ENCODE measurements at places on chromosomes 13 and 19.
A peak's percentile ranks its signal among the peaks of the same experiment; 100 is the strongest.

DNA sequence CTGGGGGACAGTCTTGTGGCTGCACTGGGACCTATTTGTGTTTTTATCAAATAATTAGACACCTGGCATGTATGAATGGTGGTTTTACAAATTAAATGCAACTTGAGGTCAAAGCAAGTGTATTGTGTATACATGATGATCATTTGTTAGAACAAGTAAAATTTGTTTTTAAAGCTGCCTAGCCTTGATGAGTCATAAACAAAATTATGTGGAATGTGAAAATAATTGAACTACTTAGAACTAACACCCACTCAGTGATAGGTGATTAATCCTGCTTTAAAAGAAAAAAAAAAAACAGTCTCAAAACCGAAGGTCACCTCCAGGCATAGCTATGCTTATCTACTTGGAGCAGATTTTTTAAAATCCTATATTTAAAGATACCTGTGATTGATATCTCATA lies 770.3 kb upstream of the SLITRK5 start:
- DNase-seq: no peak

DNA sequence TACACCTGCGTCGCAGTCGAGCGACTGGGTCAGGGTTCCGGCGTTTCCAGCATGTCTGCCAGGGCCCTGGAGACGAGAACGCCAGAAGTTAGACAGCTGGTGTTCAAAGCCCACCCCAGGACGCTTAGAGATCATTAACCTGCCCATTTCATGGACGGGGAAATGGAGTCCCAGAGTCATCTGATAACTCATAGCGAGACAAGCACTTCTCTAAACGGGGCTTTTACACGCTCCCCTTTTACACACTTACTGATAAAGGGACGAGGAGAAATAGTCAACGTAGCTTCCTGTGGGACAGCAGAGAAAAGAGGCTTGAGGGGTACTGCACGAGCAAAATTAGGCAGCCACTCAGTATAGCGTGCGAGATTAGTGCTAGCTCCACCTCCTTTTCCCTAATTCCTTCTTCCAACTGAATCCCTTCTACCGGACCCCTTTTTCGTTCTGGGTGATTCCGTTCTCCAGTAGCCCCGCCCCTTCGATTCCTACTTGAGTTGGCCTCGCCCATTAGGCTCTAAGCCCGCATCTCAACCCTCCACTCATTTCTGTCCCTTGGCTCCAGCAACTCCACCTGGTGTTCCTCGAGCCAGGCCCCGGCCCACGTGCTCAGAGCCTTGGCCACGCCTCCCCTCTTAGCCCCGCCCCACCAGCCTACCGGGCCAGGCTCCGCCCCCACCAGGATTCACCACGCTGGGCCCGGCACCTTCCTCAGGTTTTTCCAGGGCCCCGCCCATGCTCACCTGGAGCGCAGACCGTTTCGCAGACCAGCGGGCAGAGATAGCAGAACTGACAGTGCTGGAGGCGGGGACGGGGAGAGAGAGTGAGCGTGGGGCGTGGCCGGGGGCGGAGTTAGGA lies 3.7 kb downstream of the HRC start:
- DNase-seq: no peak

DNA sequence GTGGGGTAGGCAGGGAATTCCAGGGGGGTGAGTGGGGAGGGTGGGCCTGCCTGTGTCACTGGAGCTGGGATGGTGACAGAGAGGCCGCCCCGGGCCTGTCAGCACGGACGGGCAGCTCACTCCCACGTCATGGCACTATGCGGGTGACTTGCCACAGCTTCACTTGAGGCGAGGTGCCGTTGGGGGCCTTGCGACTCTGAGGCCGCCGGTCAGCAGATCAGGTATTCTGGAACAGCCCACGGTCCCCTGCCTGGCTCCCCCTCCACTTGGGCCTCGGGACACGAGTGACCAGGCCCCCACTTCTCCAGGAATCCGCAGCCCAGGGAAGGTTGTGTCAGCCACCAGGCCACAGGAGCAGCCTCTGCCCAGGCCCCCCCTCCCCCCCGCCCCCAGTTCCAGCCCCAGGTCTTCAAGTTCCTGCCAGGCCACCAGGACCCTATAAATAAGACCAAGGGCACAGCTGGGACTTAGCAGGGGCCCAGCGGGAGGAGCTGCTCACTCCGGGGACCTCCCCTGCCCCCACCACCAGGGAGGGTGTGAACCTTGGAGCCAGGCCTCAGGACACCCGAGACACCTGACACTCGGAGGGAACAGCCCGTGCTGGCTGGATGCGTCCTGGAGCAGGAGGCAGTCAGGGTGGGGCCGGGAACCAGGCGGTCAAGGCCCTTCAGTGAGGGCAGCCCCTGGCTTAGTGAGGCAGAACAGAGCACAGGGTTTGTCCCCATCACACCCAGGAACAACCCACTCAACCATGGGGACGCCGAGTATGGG lies 2.7 kb upstream of the MIDN start:
- no peak for DNase-seq

- no peak for DNase-seq
Measured at GRCh38 chr13:40923867-40924266, 95.2 kb downstream of the ELF1 start.

- DNase-seq: peak; percentile 14
Measured at GRCh38 chr13:50685491-50685890, 158.0 kb downstream of the DLEU7 start.

DNA sequence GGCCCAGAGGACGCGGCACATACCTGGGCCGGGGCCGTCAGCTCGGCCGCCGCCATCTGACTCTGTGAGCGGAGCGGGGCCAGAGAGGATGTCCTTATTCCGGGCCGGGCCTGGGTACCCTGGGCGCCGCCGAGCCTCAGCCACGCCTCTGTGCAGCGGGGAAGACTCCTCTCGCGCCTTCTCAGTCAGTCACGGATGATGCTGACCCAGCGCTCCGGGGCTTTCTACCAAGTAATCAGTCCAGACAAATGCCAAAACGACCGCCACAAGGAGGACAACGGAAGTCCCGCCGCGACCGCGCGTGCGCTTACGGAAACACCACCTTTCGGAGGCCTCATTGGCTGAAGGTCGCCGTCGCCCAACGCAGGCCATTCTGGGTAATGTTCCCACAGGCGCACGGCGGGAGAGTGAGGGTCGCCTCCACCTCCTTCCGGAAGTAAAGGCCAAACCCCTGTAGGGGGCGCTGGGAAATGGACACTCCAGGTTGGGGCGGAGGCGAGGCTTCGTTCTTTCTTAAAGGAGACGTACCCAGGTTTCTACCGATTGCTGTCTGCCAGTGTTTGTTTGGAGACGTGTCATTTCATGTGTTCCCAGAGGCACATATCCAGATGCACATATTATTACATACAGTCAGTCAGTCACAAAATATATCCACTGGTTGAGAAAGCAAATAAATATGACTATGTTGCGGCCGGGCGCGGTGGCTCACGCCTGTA lies at the start of gene ZNF256:
Gene ZNF256, minus strand, starts transcription at position 288 of the 716 bp plus-strand sequence. Its CDS starts 232 bp downstream, at position 56.
- peak; percentile 84 for DNase-seq

GRCh38 chr19:2270157-2270422 lies 11.9 kb downstream of the PEAK3 start:
- DNase-seq: no peak

DNA sequence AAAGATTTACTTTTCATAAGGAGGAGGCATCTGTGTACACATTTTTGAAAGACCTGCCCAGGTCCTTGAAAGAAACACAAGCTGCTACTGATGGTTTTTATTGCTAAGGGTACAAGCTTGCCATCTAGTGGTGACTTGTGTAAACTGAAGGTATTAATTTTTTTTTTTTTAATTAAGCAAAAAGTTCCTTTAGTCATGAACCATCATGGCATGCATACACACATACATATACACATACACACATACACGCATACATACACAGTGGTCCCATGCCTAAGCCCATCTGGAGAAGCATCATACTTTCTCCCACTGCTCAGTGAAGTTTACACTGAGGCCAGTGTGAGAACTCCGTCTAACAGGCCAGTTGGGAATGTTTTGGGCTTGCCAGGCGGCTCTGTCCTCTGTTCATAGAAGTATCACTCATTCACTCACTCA lies 312.5 kb downstream of the DCLK1 start:
- DNase-seq: peak; percentile 37

GRCh38 chr19:35856546-35857149 lies at the start of gene KIRREL2:
Gene KIRREL2, plus strand, starts transcription at chr19:35856911. Its CDS starts 209 bp downstream, at chr19:35857120.
- peak; percentile 66 for DNase-seq

DNA sequence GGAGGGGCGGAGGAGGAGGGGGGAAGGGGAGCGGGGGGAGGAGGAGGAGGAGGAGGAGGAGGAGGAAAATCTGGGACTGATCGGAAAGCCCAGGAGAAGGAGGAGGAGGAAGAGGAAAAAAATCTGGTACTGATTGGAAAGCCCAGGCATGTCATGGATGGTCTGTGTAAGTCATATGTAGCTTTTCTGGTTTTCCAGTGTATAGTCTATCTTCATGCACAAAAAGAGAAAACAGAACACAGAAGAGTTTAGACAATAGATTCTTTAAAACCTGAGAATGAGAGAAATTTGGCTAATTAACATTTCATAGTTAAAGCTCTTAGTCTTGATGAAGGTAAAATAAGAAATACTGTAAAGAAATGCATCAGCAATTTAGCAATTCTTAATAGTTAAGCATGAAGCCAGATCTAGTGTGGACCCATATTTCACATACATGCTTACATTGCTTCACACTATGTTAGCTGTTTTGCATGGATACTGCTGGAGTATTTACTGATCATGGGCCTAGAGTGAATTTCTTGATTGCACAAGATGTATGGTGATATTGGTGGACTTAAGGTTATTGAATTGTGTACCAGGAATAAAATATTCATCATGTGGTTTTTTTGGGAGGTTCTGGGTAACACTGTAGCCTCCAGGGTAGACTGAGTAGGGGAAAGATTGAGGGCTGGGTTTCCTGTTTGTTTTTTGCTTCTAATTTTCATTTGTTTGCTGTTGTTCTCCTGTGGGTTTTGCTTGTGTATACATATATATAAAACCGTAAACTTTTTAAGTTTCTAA lies 41.4 kb downstream of the SUCLA2 start:
- DNase-seq: no peak

GRCh38 chr19:5024282-5024681 lies 55.4 kb downstream of the KDM4B start:
- no peak for DNase-seq

- DNase-seq: no peak
Measured at GRCh38 chr13:20178156-20178555, 14.6 kb downstream of the GJB2 start.

DNA sequence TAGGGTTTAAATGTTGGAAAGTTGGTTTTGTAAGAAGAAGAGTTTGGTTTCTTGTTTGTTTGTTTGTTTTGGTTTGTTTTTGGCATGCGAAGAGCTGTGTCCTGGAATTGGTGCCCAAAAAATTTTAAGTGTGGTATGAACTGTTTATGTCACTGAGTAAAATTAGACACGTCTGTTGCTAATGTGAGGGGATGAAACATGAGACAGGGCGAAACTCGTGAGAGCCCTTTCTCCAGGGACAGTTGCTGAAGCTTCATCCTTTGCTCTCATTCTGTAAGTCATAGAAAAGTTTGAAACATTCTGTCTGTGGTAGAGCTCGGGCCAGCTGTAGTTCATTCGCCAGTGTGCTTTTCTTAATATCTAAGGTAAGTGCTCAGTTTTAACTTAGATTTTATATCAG lies at the start of gene SGCG:
Gene SGCG, plus strand, starts transcription at position 269 of the 400 bp plus-strand sequence. CDS start 22,716 bp downstream, outside the sequence.
- no peak for DNase-seq

DNA sequence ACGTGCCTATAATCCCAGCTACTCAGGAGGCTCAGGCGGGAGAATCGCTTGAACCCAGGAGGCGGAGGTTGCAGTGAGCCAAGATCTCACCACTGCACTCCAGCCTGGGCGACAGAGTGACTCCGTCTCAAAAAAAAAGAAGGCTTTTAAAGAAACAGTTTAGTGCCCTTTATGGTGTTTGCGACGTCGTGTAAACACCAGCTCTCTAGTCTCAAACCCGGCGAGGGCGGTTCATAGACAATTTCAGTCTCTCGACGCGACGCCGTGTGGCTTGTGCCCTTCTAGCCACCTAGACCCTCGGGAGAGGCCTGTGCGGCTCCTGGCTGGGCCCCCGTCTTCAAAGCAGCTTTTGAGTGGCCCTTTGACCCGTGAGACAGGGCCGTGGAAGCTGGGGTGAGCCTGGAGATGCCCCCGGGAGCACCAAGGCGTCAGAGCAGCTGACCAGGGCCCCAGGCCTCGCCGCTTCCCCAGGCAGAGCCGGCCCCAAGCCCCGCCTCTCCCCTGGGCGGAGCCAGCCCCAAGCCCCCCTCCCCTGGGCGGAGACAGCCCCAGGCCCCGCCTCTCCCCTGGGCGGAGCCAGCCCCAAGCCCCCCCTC lies 5.0 kb upstream of the MADCAM1 start:
- DNase-seq: no peak

DNA sequence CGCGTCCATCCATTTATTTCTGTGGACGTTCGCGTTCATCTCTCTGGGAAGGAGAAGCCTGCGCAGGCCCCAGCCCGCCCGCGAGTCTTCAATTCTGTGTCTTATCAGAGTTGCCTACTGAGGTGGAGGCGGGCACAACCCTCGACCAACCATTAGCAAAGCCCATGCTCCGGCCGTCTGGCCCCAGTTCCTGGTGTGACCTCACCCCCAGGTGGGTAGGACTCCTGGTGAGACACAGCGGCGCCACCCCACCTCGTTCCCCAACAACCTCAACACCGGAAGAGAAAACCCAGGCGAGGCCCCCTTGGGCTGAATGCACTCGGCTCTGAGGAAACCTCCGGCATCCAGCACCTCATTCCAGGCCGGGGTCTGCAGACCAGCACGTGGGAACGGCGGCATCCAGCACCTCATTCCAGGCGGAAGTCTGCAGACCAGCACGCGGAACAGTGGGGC lies 14.7 kb downstream of the ZNF787 start:
- no peak for DNase-seq

DNA sequence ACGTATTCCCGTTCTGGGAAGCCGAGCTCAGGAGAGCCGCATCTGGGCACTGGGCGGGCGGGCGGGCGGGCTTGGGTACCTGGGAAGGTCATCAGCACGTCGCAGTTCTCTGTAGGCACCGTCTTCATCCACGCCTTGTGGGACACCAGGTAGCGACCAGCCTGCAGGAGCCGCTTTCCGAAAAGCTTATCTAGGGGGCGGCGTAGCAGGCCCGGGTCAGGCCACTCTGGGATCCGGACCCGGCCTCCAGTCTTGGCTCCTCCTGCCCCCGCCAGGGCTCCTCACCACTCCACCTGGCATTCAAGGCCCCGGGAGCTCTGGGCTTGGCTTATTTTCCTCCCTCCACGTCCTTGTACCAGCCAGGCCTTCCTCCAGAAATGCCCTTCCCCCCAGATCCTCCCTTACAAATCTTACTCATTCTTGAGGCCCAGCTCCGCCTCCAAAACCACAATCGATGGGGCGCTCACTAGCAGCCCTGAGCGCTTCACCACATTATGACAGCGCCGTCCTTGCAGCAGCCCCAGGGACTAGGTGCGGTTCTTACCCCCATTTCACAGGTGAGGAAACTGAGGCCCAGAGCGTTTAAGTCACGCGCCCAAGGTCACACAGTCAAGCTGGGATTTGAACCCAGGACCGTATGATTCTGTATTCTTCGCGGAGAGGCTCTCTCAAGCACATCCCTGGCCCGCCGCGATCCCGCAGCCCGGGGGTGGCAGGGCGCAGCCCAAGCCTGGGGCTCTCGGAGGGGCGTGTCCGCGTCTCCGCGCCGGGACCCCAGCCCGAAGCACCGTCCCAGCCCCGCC lies 843 bp downstream of the ANO8 start:
- DNase-seq: peak; percentile 63
